ENCODE measurements at places on chromosomes 7 and 10. TPM values are rescaled to one million over a fixed set of nuclear protein-coding genes. Genes with fewer than 3 reads are reported as not detected.
A peak's percentile ranks its signal among the peaks of the same experiment; 100 is the strongest.

DNA sequence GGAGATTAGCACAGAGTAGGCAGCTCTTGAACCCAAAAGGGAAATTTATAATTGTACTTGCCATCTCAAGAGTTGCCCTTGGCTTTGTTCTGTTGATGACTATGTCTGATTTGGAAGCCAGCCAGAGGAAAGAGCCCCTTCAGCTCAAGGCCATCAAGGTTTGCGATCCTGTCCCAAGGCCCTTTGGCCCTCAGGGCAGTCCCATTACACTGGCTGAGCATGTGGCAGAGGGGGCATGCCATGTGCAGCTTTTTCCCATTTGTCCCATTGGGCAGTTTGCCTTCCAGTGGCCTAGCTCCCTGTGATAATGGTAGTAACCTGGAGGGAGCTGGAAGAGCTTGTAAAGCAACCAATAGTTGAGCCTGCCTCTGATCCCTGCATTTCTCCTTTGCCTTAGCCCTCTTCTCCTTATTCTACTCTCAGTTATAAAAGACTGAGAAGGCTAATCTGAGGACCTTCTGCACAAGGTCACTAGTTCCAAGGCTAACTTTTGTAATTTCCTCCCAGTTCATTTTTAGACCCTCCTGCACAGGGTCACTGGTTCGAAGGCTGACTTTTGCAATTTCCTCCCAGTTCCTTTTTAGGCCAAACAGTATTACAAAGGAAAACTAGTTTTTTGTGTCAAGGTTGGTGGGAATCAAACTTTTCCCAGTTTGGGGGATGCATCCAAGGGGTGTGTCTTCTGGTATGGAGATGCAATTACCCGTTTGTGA lies 31.0 kb upstream of the ARHGAP12 start:
- no peak for ATAC-seq

GRCh38 chr7:151472644-151473380 lies 32.9 kb upstream of the CRYGN start:
- no peak for ATAC-seq

DNA sequence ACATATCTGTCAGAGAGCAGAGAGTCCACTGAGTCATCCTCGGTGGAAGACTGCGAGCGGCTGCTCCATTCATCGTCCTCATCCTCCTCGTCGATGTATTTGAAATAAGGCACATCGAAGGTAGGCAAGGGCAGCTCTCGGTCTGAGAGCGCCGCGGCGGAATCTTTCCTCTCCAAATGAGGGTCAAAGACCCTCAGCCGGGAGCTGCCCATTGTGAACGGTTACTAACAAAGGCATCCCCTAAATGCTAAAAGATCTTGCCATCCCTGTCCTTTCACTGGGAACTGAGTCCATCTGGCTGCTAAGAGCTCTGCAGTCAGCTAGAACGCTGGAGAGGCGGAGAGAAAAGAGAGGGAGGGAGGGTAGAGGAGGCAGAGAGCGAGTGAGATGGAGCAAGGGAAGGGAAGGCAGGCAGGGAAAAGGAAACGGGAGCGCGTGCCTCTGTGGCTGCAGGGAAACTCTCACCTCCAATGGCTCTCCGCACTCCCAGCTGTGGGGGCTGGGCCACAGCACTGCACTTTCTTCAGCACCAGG lies 163.4 kb downstream of the RAPGEF5 start:
- peak; percentile 98 for ATAC-seq

- ATAC-seq = no peak
Observed at GRCh38 chr10:120990831-120991230, 139.7 kb downstream of the WDR11 start.

DNA sequence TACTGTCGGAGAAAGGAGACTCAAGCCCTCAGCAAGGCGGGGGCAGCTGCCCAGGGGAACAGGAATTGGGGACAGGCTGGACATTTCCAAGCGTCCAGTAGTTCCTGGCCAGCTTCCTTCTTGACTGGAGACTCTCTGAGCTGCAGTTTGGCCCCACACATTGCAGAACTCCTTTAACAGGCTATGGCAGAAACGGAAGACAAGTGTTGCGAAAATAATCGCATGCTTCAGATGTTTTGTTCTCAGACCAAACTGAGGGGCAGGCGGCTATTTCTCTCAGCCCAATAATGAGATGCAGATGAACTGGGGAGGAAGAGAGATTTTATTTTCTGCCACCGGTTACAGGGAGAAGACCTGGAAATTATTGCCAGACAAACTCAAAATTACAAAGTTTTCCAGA lies 88.0 kb upstream of the PFKP start:
- no peak for ATAC-seq

DNA sequence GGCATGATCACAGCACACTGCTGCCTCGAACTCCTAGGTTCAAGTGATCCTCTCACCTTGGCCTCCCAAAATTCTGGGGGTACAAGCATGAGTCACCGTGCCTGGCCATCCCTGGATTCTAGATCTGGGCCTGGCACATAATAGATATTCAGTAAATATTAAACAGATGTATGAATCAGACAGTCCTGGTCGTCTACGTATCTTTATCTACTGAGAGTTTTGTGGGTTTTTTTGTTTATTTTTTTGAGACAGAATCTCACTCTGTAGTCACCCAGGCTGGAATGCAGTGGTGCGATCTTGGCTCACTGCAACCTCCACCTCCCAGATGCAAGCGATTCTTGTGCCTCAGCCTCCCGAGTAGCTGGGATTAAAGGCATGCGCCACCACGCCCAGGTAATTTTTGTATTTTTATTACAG lies 24.3 kb upstream of the ITGB1 start:
- no peak for ATAC-seq

The SH2D4B gene
- total RNA-seq = 0.31 TPM

The NODAL gene
- total RNA-seq = 0.21 TPM

The HHEX gene
- total RNA-seq = 0.54 TPM

The SHOC2 gene
- 56.0 TPM for total RNA-seq

The MRLN gene
- not detected for total RNA-seq
